ENCODE measurements at places on chromosomes 4 and X.

- DNase-seq, result no peak
These were observed 1.4 kb downstream of the PLXNB3 start for GRCh38 chrX:153765138-153766079.

DNA sequence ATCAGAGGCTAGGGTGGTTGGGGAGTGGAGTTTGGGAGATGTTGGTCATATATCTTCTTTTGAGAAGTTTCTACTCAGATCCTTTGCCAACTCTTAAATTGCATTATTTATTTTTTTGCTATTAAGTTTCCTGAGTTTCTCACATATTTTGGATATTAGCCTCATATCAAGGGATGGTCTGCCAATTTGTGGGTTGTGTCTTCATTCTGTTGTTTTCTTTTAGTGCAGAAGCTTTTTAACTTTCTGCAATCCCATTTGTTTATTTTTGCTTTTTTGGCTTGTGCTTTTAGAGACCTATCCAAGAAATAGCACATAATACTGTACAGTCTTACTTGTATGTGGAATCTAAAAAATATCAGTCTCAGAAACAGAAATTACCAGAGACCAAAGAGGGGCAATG lies 509.2 kb upstream of the HS3ST1 start:
- no peak for DNase-seq

DNA sequence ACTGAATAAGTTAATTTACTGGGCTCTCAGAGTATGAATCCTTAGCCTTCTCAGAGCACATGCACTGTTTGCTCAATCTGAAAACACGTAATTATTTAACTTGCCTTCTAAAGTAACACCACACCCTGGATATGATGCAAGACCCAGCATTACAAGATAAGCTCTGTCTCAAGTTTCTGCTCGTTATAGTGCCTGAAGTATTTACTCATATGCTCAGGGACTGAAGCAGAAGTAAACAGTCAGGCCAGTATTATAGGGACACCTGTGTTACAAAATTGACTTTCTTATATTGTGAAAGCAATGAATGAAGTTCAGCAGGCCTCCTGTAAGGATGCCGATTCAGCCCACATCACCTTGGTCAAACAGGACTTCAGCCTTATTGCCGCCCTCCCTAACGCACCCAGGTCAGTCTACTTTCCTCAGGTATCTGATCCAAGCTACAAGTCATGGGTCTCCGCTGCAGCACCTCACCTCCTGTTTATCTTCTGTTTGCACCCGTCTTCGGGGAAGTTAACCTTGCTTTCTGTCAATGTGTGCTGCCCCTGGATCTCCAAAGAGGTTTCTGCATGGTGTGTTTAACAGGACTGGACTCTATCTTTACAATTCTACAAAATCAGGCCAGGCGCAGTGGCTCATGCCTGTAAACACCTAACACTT lies 42.8 kb upstream of the KLF3 start:
- DNase-seq, result no peak

DNA sequence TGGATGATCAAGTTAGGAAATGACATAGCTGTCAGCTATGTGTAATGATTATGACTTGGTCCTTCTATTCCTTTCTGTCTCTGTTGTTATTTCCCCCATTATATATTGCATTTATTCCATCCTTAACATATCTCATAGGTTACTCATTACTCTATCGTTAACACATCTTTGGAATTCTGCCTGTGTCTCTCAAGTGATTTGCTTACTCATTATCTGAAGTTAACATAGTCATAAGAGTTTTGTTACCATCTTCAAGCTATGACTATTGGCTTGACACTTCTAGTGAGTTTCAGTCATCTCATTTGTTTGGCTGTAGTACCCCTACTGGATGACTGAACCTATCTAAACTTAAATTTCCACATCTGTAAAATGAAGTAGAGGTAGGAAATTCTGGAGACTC lies 286.1 kb upstream of the PPP1R2C start:
- no peak for DNase-seq

GRCh38 chr4:6277139-6277802 lies 7.6 kb downstream of the WFS1 start:
- DNase-seq, result no peak

DNA sequence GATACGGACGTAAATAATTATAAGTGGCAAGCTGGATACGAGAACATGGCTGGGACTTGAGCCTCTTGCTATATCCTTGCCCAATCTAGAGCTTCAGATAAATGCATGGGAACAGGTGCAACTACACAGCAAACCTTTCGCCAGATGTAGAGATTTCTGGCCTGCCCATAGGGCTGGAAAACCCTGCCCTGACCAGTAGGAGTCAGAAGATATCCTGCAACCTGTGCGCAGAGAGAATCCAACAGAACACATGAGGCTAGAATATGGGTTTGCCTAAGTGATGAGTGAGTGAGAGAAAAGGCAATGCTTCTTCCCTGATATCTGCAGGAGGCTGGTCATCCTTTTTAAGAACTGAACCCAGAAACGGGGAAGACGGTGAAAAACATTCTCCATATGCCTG lies 805.3 kb upstream of the TENM3 start:
- no peak for DNase-seq

GRCh38 chrX:50827996-50828395 lies 14.0 kb upstream of the SHROOM4 start:
- DNase-seq, result no peak

DNA sequence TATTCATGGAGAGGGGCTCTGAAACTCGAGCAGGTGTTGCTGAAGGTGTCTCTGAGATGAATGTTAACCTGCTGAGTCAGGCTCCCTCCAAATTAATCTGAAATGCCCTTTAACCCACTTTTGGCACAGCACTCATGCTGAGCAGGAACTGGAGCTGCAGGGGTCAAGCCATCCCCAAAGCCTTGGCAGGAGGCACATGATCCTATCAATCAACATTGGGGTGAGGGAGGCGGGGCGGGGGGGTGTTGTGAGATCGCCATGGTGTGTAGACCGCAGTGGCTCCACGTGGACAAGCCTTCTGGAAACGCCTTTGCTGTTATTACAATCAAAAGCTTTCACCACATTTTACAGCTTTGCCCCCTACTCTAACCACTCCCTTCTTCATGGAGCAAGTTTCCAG lies 16.5 kb downstream of the ENPP6 start:
- DNase-seq, result no peak

DNA sequence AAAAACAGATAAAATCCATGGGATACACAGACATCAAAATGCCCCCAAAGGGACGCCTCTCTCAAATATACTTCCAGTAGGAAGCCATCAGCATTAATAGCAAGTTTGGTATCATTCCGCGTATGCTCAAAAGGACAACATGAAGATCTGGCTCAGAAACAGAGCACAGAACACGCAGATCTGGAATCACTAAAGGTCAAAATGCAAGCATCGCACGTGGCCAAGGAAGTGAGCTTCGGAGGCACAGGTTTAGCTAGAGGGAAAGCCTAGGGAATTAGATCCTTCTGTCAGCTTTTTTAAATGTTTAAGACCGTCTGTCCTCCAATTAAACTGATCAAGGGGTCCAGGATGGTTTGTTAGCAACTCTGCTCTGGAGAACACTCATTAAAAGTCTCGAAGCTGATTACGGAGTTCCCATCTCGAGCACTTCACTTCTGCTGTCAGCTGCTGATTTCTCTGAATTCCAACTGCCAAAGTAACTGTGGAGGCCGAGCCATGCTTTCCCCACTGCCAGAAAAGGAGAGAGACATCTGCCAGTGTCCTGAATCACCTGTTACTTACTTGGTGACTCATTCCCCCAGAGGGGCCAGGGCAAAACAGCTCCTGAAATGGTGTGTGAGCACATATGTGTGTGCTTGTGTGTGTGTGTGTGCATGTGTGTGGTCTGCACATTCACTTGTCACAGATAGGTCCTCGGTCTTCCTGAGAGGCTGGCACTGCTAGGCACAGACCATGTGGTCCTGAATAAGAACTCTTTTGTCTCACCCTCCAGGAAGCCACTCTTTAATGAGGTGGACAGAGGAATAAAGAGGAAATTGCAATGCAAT lies 177.7 kb upstream of the PPARGC1A start:
- no peak for DNase-seq

DNA sequence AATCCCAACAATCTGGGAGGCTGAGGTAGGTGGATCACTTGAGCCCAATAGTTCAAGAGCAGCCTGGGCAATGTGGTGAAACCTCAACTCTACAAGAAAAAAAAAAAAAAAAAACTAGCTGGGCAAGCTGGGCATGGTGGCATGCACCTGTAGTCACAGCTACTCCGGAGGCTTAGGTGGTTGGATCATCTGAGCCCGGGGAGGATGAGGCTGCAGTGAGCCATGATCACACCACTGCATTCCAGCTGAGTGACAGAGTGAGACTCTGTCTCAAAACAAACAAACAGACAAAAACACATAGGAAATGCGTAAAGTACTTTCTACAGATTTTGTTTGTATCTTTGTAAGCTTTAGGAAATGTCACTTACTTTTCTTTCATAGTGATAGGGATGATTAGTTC lies 307.2 kb upstream of the NR3C2 start:
- no peak for DNase-seq

GRCh38 chr4:55297346-55297745 lies 48.7 kb upstream of the SRD5A3 start:
- DNase-seq, result no peak

DNA sequence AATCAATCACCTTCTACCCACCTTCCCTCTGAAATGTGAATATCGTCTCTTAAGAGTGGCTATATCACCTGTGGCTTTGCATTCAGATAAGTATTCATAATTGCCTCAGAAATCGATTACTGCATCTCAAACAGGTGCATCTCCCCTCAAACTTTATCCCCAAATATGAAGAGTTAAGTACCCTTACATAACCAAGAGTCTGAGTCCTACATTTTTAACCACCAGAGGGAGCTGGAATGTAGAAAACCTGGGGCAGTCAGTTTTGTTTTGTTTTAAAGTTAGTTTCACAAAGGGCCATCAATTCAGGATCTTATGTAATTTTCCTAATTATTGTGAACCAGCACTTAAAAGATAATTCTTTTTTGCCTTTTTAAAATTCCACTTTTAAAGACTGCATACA lies 5.7 kb downstream of the TCEANC start:
- no peak for DNase-seq

- no peak for DNase-seq
These were observed 460.2 kb downstream of the GABRG1 start for GRCh38 chr4:45663628-45664081.

DNA sequence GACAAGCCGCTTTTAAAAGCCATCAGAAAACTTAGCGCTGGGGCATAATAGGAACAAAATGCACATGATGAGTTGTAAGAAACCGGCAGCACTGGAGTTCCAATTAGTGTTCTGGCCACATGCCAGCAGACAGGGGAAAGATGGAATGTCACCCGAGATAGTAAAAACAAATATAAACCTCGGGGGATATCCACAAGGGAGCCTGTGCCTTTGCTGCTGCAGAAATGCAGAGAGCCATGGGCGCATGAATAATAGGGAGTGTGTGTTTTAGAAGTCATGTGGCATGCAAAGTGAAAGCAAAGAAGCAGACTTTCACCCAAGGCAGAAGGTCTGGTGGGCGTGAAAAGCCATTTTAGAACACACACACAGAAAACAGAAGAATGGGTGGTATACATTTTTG lies 19.1 kb downstream of the GPRASP3 start:
- no peak for DNase-seq

DNA sequence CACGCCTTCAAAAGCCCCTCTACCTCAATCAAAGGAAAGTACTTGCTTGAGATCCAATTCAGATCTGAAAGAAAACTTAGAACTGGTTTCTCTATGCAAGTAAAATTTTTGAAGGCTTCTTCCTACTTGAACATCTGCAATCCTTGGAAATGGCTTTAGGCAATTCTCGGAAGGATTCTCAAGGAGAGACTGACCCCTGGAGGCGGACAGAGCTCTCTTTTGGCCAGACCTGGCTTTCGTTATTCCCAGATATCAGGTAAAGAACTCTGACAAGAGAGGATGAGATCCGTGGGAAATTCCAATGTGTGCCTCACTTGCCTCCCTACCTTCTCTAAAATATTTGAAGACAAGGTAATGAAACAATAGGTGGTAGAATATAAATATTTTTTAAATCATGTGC lies 670.3 kb upstream of the FAM241A start:
- no peak for DNase-seq

- no peak for DNase-seq
These were observed 323.3 kb downstream of the DCTD start for GRCh38 chr4:182593864-182594263.

DNA sequence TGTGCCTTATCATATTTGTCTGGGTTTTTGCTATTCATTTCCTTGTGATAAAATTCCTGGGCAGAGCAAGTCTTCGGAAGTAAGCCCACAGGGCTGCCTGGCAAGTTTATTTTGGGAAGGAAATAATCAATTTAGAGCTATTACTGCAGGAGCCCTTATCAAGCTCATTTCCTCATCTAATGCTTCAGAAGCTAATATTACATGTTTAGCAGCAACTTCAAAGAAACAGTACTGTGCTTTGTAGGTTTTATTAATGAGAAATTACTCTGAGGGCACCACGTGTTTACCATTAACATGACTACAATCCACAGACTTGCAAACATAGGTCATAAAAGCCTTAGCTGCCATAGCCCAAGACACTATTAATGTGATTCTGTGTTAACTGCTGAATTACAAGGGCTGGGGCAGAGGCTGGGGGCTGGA lies 540.0 kb downstream of the SPRY1 start:
- DNase-seq, result no peak

- DNase-seq, result no peak
These were observed 298.9 kb upstream of the MAGEB16 start for GRCh38 chrX:35499071-35499862.

GRCh38 chr4:173125216-173125812 lies 43.3 kb upstream of the GALNT7 start:
- DNase-seq, result no peak

GRCh38 chr4:85659610-85660218 lies 184.8 kb downstream of the ARHGAP24 start:
- no peak for DNase-seq

DNA sequence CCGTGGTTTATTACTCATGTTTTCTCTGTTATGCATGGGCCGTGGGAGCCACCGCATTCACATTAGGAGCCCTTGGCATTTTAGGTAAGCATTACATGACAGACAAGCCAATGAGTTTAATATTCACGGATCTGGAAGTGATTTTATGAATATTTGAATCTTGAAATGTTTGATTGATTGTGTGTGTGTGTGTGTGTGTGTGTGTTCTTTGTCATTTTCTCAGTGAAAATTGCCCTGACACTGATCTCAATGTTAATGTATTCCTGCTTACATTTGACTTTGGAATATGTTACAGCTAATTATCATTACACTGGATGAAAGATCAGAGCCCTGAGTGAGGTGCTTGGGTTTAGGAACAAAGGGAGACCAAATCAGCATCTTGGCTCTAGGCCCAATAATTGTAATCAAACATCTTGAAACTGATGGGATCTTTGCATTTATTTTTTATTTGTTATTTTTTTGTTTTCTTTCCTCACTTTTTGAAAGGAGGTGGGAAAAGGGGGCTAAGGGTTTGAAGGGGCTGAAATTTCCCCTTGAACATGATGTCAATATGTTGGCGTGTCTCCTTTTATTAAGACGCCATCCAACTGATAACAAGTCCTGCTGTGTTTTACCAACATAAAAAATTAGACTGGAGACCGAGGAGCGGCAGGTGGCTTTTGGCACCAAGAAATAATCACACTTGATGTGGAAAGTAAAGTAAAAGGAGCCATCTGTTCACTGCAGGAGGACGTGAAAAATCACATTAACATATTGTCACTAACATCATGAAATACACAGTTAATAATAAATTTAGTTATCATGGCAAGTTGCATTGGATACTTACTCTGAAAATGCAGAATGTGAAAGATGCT lies 5.2 kb upstream of the GK2 start:
- DNase-seq, result no peak

- no peak for DNase-seq
These were observed 56.6 kb upstream of the TMEM184C start for GRCh38 chr4:147560625-147561024.

Measured in stimulated activated CD8-positive, alpha-beta memory T cell treated with anti-CD3 and anti-CD28 coated beads, Interleukin-2, amount 100 ng/mL, for 1 hour (primary cell).